Tibial artery (tissue), 4 donors: ENCODE measurements at places on chromosomes 3 and 15.

DNA sequence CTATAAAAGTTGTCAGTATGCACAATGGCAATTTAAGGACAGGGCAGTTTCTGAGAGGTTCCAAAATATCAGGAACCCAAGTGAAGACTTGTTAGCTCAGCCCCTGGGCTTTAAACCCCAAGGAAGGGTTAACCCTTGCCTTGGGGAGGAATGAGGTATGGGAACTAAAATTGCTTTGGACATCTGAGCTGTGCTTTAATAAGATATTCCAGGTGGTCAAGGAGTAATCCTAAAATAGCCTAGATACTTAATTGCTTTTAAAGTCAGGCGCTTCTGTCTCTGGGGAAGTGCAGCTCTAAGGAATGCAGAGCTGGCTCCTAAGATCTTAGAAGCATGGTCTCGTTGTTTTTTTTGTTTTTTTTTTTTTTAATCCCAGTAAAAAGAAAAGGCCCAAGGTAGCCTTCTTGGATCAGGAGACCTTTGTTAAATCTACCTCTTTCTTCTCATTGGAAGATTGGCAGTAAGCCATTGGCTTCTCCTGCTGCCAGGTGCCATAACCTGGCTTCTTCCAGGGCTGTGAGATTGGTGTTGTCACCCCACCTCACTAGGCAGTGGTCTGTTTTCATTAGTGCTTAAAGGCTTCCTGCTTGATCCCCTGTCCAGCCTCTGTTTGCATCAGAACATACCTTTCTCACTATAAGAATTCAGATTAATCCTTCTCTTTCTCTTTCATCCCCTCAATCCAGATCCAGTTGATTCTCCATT lies 24.5 kb downstream of the ARID3B start:
- no peak for DNase-seq

GRCh38 chr15:71508081-71508682 lies 302.2 kb upstream of the NR2E3 start:
- no peak for DNase-seq

DNA sequence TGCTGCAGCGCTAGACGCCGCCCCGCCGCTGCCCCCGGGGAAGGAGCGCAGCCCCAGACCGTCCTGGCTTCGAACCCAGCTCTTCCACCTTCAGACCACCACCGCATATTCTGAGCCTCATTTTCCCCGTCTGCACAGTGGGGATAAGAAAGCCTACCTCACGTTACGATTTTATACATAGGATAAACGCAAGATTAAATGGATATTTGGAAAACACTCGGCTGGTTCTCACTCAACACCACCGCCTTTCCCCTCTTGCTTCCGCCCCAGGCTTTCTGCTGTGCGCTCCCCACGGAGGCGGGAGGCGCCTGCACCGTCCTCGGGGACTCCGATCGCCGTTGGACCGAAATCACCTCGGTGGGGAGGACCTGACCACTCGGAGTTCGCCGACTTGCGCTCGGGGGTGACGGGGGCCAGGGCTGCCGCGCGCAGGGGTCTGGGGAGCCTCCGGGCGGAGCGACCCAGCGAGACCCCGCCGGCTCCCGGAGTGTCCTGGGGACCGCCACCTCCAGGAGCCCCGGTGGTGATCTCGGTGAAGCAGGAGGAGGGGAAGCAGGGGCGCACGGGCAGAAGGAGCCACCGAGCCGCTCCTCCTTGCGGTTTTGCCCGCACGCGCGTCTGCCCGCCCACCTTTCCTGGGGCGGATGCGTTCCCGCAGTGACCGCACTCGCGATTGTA lies 4.0 kb downstream of the FBXL22 start:
- DNase-seq: no peak

DNA sequence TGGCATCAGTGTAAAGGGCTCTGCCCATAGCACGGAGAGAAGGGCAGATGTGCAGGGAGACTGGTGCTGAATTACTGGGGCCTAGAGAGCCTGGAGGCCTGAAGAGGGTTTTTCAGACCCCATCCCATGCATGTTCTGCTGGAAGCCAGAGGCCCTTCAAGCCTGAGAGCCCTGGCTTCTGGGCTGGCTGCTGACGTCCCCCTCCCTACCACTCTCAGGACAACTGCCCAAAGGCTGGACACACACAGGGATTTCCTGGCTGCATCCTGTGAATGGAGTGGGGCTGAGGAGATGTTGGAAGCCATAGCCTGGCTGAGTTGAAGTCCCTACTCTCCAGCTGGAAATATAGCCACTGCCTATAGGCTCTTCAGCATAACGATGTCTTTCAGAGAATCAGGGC lies 16.9 kb upstream of the DOCK3 start:
- DNase-seq: no peak

- no peak for DNase-seq
Measured at GRCh38 chr3:81823882-81824395, 62.5 kb upstream of the GBE1 start.

DNA sequence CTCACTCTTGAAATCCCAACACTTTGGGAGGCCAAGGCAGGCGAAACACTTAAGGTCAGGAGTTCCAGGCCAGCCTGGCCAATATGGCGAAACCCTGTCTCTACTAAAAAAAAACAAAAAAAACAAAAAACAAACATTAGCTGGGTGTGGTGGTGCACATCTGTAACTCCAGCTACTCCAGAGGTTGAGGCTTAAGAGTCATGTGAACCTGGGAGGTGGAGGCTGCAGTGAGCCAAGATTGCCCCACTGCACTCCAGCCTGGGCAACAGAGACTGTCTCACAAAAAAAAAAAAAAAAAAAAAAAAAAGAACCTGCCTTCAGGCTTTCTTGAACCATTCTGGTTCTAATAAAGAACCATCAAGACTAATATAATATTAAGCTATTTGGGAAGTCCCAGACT lies 16.5 kb downstream of the ARPP19 start:
- DNase-seq: no peak

DNA sequence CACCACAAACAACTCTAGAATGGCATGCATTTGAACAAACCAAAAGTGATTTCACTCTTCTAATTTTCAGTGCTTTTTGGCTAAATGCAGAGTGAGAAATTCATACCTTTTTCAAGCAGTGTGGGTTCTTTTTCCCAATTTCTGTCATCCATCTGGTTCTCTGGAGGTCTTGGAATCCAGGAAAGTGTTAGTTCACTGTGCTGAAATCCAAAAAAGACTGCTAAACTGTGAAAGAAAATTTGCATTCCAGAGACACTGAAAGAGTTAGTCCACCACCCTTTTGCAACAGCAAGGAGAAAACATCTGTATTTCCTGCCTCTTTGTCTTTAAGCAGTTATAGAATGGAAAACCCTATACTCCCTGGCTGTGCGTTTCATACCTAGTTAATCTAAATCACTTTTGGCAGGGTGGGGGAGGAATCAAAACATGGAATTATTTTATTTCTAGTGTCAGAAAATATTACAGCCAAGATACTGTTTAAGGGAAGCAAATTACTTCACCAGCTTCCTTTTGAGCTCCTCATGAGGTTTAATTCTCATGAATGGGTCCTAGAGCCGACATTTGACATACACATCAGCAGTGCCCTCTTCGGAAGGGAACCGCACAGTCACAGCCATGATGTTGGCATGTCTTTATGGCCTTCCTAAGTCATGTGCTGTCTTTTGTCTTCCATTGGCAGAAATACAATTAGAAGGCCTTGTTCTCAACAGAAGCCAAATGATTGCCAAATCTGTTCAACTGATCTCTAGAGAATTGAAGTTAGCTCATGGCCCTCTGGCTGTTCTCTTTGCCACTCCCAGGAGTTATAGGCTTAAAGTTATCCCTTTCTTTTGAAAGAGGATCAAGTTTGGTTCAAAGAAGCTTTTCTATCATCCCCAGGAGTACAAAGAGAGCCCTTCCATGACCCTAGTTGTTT lies 317.7 kb upstream of the TPRG1 start:
- no peak for DNase-seq

GRCh38 chr3:190096345-190096744 lies 24.4 kb downstream of the P3H2 start:
- DNase-seq: no peak

DNA sequence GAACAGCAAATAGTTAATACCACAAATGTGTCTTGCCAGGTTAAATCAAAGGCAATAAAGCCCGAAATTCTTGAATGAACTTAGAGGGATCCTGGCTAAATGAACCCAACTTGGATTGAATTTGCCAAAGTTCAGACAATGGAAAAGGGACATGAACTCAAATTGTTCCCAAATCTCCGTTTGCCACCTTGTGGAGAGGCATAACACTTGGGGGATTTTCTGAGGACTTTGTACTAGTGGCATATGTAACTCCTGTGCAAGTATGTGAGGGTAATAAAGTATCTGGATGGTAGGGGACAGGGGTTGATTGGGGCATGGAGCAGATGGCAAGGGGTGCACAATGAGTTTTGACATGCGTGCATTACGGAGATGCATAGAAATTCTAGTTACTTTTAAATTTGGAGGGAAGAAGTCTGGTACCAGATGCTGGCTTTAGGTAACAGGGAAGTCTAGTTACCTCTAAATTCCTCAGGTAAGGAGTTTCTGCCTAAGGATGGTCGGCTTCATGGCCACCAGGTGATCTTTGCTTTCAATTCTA lies 1.2 kb upstream of the TCAIM start:
- no peak for DNase-seq

GRCh38 chr15:66214246-66214645 lies 39.3 kb downstream of the MEGF11 start:
- DNase-seq: peak; percentile 35

- no peak for DNase-seq
Measured at GRCh38 chr3:114307832-114308231, 14.0 kb downstream of the TIGIT start.

- no peak for DNase-seq
Measured at GRCh38 chr3:32186876-32187275, 51.6 kb upstream of the CMTM8 start.

DNA sequence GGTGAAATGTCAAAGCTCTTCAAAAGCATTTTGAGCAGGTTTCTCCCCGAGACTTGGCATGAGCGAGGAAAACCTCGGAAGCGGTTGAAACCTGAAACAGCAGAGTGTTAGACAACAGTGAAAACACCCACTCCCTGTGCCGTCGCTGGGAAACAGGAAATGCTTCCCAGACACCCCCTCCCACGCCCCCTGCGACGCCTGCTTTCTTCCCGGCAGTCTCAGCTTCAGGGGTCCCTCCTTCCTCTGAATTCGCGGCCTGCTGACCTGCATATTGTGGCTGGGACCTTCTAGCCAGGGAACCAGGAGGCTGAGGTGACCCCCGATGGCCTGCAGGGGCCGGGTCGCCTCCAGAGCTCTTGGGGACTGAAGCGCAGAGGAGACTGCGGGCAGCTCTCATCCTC lies 250.6 kb upstream of the LYSMD4 start:
- no peak for DNase-seq

DNA sequence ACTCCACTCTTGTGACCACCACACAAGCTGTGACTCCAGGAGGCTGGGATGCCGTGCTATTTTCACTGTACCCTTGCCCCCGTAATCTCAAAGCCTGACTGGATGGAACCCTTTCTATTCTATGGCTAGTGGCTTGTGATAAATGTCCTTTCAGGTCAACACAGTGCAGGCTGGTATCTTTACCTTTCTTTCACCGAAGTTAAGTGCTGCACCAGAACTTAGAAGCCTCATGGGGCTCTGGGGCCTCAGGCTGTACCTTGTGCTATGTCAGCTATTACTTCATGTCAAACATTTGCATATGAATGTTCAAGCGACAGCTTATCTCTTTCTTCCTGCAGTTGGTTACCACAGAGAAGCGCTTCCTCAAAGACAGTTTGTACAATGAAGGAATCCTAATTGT lies 66.8 kb downstream of the RPL39L start:
- no peak for DNase-seq

DNA sequence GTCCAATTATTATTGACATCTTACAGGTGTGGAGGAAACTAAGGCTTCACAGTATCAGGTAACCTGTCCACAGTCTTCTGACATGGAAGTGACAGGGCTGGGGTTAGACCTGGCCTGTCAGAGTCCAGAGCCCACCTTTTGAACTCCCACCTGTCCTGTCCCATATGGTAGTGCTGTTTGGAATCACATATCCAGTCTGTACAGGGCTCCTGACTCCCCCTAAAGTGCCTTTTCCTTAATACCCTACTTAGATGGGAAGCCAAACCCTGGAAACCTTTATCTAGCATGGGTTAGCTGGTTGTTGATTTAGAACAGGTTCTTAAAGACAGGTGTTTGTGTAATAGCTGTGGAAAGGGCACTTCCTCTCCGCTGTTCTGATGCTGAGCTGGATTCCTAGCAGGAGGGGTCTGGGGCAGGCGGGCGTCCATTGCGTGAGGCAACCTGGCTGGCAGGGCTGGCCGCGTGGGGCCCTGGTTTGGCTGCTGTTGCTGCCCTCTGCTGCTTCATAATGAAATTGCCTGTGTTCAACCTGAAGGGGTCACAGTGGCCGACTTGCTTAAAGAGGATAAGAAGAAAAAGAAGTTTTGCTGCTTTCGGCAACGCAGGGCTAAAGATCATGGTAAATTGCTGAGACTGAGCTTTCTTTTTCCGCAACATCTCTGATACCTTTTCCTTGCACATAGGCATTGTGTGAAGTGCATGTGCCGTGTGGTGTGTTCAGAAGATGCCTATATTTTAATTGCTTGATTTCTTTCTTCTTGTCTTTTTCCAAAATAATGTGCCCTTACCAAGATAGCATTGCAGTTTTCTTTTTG lies 136.2 kb downstream of the CHDH start:
- peak; percentile 60 for DNase-seq

- no peak for DNase-seq
Measured at GRCh38 chr3:174168538-174169254, 690.4 kb upstream of the NAALADL2 start.
